ENCODE measurements at places on chromosomes 12 and 14. TPM values are rescaled to one million over a fixed set of nuclear protein-coding genes. Genes with fewer than 3 reads are reported as not detected.

TMEM229B gene
- total RNA-seq, result 0.69 TPM

ACOT6 gene
- 0.13 TPM for total RNA-seq

ETFBKMT gene
- total RNA-seq, result 2.2 TPM

CLEC1A gene
- not detected for total RNA-seq

STAC3 gene
- total RNA-seq, result 3.4 TPM

TEP1 gene
- 19.4 TPM for total RNA-seq

HNF1A gene
- not detected for total RNA-seq

BICDL1 gene
- total RNA-seq, result 23.1 TPM

CCND2 gene
- 261 TPM for total RNA-seq

PLA2G1B gene
- 1.8 TPM for total RNA-seq

TAS2R42 gene
- not detected for total RNA-seq

PPFIA2 gene
- 1.1 TPM for total RNA-seq

CELA1 gene
- not detected for total RNA-seq

C14orf39 gene
- total RNA-seq, result 1.9 TPM

HOXC6 gene
- not detected for total RNA-seq

CCDC197 gene
- not detected for total RNA-seq

RNASE7 gene
- not detected for total RNA-seq

ITGB7 gene
- 1.4 TPM for total RNA-seq

ADAMTS20 gene
- total RNA-seq, result 6.0 TPM

GPR137C gene
- total RNA-seq, result 2.7 TPM

PRH2 gene
- total RNA-seq, result not detected

SMARCC2 gene
- 77.9 TPM for total RNA-seq

GNB3 gene
- 16.5 TPM for total RNA-seq

LRRC10 gene
- total RNA-seq, result not detected

ARHGEF25 gene
- total RNA-seq, result 11.9 TPM

OR6C1 gene
- not detected for total RNA-seq

TGM1 gene
- total RNA-seq, result 5.2 TPM

HNRNPA1 gene
- total RNA-seq, result 2,737 TPM

PLXNC1 gene
- total RNA-seq, result 2.0 TPM

PTCSC3 gene
- not detected for total RNA-seq

CNTN1 gene
- total RNA-seq, result 16.9 TPM

TMEM260 gene
- 22.5 TPM for total RNA-seq

VSIG10 gene
- total RNA-seq, result 69.7 TPM

PLD4 gene
- 0.07 TPM for total RNA-seq

RNASE2 gene
- not detected for total RNA-seq

CACNA1C gene
- total RNA-seq, result 1.7 TPM

DNAAF2 gene
- 22.5 TPM for total RNA-seq

SLC5A8 gene
- total RNA-seq, result 0.07 TPM
